Ecto neural progenitor cell (in vitro differentiated cells): ENCODE measurements at places on chromosomes 1 and 21.
A peak's percentile ranks its signal among the peaks of the same experiment; 100 is the strongest.

GRCh38 chr21:32094804-32095203 is 184.0 kb downstream of the MIS18A start:
- DNase-seq = no peak

DNA sequence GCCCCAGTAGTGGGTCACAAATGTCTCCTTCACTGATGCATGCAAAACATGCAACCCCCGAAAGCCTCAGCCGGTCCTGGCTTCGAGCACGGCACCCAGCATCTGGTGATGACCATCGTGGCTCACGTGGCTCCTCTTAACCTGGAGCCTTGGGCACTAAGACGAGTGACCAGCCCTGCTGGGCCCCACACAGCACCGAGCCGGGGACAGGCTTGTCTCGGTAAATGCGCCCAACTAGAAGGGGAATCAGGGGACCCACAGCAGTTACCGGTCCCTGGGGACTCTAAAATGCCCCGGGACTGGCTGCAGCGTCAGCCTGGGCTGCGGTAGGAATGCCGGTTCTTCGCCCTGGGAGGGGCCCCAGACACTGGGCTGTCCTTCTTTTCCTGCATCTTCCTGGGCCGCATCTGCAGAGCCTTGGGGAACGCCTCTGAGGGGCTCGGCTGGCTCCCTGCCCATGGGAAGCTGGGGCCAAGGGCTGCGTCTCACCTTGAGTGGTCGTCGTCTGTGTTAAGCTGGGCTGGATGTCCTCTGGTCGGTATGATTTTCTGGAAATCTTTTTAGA is 13.1 kb upstream of the TTC34 start:
- DNase-seq = no peak

DNA sequence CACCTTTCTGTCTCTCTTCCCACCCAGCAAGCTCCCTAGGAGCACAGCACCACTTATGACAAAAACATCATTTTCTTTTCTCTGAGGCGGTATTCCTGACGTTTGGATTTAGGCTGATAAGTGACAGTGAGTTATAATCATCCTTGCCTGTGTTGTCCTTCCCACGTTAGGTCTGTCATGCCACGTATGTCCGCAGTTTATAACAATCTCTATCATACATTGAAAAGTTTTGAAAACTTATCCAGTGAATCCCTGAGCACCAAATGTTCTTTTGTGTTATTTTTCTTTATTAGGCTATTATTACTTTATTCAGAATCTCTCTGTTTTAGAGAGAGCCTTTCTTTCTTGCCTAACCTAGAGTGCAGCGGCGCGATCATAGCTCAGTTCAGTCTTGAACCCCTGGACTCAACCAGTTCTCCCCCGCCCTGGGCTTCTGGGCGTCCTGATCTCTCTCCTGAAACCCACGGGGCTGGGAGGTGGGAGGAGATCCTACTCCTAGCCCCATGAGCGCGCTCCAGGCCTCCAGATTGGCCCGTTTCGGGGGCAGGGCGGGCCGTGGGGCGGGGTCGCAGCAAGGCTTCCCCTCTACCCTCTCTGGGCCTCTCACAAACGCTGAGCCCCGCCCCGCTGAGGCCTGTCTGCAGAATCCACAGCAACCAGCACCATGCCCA is at the start of gene GSTM2:
GSTM2 (plus strand) TSS at position 606 of the 671 bp plus-strand sequence; CDS start at position 665, 59 bp downstream.
- DNase-seq = peak; percentile 95

DNA sequence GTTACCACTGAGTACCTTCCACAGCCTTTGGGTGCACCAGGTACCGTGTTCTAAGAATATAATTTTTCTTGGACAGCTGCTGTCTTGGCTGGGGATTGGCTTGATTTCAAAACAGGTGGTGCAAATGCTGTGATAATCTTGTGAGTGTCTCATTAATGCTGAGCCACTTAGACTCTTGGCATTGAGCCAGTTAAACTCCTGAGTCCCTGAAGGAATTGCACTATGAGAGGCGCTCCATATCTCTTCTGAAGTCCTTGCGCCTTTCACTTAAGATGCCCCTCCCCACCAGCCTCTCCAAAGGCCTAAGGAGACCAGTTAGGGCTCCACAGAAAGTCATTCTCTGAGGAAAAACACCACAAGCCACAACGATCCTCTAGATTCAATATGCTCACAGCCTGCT is 51.0 kb downstream of the BACH1 start:
- no peak for DNase-seq

DNA sequence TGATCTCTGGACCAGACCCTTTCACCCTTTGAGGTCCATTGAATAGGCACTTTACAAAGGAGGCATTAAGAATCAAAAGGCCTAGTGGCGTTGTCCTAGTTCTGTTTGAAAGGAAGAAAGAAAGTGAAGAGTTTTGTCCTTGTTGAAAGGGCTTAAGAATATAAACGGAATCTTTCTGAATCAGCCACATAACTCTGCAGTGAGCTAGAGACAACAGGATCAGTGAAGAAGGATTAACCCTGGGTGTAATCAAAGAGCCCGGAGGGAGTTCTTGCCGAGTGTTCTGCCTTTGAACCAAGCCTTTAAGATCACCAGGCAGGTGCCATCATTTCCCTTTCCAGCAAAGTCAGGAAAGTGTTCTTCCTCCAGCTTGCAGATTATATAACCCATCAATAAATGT is 54.8 kb upstream of the CNTN2 start:
- DNase-seq = no peak

DNA sequence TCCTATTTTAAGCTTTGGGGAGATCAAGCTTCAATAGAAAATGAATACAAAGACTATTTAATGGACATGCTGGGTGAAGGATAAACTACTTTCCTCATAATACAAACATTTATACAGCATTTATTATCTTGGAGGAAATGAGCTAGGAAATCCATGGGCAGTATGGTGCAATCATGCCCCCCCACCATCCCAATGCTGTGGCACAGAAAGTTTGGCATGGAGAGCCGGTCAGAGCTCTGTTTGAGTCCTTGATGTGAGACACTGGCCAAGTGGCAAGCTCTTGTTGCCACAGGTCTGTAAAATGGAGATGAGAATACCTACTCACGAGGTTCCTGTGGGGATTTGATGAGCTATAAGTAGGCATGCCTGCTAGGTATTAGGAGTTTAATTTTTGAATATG is 120.6 kb downstream of the MAB21L3 start:
- no peak for DNase-seq

- no peak for DNase-seq
Measured at GRCh38 chr21:32411350-32412161, 950 bp upstream of the EVA1C start.

GRCh38 chr1:167722152-167722869 is 529 bp downstream of the MPZL1 start:
- DNase-seq = no peak

DNA sequence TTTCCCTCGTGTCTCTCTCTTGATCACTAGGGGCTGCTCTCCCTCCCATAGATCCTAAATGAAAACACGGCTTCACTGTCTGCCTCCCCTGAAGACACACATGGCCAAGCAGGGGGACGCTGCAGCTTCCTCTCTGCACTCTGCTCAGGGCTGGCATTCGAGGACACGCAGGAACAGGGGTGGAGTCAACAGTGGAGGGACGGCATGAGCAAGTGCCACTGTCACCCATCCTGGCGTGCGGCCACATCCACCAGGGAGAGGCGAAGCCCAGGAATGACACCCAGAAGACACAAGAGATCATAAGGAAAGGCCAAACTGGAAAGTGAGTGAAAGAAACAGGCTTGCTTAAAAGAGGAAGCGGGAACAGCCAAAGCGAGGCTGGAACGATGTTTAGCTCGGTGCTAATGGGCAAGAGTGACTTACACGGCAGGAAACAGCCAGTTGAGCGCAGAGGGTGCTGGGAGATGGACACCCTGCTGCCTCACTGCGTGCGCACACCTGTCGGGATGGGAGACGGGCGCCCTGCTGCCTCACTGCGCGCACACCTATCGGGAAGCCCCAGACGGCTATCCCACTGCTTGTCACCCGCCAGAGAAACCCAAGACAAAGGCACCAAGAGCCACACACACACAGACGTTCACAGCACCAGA is 13.6 kb upstream of the C1QTNF12 start:
- DNase-seq = no peak

DNA sequence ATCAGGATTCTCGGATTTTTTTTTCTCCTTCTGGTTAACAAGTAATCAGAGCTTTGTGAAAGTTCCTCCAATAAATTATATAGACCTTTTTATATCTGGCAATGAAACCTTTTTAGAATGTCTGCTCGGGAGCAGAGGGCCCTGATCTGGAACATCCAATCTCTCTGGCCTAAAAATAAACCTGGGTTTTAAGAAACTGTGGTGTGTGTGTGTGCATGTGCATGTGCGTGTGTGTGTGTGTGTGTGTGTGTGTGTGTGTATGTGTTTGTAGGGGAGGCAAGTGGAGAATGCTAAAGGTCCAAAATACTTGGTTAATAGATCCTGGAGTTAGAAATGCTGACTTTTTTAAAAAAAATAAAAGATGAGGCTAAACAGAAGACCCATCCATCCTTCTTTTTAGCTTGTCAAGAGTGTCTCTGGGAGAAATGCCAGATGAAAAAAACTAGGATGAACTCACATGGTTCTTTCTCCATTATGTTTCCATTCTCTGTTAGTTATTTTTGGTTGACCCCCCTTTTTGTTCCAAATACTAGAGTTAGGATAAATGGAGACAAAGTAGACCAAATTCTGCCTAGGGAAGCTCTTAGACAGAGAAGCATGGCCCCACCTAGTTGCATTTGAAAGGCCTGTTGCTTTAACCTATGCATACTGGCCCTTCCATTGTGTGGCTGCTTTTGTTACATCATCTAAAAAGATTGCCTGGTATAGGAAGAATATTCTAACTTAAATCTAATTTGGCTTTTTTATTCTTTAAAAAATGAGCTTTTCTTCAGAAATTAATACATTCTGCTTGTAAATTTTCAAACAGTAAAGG is 175.9 kb downstream of the PAPPA2 start:
- DNase-seq = no peak

DNA sequence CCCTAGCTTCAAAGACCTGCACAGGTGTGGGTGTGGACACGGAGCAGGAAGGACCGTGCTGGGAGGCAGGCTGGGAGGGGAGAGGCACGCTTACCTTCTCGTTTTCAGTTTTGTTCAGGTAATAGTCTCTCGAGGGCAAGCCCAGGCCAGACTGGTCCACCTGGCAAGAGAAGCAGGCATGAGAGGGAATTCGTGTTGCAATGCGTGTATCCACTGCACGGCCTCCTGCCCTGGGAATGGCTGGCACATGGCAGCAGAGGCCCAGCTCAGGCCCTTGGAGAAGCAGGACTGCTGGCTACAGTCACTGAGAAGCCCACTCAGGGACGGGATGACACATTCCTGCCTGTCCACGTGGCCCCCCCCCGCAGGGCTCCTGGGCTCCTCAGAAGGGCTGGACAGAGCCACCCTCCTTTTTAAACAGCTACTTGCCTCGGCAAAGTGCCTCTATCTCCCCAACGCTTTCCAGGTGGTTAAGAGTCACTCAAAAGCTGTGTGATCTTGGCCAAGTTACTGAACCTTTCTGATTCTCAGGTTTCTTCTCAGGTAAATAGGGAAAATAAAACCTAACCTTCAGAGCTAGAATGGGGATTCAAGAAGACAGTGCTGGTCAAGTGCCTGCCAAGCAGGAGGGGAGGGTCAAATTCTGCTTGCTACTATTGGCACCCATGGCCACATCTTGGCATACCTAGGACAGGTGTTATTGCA is 32.7 kb downstream of the ECE1 start:
- no peak for DNase-seq

DNA sequence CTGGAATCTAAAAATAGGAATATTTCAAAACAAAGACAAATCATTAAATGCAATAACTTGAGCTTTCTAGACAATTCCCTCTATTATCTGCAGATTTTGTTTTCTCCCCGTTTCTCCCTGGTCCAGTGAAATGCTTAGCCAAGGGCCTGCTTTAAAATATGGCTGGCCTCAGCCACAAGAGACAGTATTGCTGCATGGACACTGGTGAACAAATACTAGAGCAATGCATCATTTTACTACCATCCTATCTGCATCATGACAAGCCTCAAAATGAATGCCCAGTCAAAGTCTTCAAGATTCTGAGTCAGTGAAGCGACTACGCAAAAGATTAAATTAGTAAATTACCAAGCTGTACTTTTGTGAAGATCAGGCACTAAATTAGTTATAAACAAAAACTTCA is 80.5 kb downstream of the ENAH start:
- no peak for DNase-seq

DNA sequence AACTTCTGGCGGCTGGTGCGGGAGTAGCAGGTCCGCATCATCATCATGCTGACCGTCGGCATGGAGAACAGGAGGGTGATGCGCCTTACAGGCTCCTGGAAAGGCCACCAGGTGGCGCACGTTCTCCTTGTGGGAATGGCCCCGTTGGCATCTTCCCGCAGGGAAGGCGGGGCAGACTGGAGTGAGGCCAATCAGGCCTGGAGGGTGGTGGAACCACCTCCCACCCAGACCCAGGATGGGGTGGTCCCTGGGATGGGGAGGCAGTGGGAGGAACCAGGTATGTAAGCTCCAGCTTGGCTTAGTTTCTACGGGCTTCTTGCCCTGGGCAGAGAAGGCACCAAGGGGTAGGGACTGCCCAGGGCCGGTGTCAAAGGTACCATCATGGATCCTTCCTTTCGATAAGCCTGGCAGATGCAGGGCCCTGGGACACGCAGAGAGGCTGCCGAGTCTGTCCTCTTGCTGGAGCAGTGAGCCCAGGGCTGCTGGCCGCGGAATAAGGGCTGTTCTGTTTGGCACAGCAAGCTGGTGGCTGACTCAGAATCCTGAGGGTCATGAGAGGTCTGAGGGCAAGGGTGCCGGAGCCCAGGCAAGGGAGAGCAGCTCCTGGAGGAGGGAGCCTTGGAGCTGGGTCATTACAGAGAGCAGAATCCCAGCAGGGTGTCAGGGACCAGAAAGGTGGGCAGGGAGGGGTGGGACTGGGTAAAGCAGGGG is 8.7 kb upstream of the LGR6 start:
- DNase-seq = peak; percentile 95

DNA sequence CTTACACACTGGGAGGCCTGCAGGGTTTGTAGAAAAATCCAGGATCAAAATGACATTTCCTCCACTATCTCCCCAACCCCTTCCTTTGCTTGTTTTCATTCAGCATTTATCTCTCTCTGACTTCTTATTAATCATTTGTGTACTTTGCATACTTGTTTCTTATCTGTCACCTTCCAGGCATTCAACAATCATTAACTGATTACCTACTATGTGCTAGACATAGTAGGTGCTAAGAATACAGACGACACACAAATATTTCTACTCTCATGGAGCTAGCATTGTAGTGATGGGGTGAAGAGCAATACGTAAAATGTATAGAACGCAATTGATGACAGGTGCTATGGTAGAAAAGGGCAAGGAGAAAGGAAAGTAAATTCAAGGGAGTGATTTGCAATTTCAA is 20.9 kb downstream of the TRABD2B start:
- no peak for DNase-seq

DNA sequence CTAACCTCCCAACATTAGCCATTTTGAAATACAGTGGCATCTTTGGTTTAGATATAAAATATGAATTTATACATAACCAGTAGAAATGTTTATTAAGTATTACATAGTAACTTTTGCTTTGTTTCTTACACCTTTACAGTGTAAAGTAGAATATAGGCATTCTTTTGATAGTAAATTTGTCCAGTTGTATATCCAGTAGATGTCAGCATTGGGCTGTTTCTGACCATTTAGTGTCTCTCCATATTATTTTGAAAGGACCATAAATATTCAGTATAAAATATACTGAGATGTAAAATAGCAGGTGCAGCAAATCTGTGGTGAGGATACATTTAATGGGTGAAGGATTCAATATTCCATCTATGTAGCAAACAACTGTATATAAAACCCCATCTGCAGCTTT is 115.8 kb upstream of the ZRANB2 start:
- DNase-seq = no peak
